Skeletal muscle cell (primary cell): ENCODE measurements at places on chromosomes 5 and 9.

DNA sequence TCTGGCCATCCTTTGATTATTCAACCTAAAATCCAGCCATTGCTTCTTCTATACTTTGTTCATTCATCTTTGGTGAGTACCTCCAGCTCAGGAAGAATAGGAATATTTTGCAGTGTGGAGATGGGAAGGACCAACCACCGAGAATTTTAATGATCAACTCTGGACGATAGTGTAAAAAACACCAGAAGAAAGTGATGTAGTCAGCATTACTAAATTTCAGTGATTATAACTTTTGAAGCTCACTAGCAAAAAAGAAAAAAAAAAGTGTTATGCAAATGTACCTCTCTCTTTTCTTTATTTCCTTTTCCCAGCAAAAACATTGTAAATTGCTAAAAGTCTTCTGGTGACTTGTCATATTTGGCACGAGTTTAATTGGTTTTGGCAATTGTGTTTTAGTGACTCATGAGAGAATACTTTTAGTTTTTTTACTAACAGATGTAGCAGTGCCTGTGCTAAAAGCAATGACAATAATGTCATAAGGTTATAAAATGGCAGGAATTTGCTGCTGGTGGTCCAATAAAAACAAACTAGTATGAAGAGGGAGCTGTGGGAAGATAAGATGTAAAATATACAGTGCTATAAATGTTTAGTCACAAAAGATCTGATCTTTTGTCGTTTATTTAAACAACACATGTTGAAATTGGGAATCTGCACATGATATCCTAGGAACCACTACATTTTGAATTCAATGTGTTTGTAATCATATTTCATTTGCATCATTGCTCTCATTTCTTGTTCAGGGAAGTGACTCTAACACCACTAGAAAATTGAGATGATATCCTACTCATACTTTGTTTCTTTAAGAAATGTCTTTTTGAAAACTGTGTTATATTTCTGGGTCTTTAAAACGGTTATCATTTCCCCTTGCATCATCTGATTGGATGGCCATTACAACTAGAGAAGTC is 81.3 kb upstream of the ERCC6L2 start:
- peak; percentile 93 for DNase-seq

DNA sequence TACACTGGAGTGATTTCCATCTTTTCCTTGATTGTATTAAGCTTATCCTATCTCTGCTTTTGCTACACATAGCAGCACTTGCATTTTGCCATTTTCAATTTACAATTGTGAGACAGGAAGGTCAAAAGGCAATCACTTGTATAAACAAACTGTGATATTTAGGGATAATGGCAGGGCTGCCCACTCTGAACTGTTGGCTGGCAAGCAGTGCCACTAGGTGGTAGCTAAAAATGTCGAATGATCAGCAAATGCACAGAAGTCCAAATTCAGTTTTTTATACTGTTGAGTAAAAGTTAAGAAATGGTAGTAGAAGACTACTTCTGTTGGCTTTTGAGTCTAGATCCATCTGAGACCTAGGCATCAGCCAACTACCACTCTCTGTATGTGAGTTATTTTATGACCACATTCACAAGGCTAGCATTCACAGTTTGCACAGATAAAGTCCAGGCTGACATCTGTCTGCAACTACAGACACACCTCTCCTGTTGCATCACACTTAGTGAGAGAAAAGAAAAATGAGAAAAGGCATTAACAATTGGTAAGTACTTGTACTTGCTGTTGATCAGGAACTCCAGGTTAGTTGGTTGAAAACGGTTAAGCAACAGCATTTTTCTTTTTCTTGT is 108.8 kb upstream of the ASTN2 start:
- DNase-seq, result no peak

DNA sequence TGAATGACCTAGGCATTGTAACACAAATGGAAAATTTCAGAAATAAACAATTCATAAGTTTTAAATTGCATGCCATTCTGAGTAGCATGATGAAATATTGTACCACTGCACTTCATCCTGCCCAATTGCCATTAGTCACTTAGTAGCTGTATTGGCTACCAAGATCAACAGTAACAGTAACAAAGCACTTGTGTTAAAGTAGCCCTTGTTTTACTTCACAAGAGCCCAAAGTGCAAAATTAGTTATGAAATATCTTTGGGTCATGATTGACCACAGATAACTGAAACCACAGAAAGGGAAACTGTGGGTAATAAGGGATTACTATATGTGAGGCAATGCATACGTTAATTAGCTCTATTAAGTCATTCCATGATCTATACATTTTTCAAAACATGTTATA is 33.3 kb upstream of the RORB start:
- no peak for DNase-seq

DNA sequence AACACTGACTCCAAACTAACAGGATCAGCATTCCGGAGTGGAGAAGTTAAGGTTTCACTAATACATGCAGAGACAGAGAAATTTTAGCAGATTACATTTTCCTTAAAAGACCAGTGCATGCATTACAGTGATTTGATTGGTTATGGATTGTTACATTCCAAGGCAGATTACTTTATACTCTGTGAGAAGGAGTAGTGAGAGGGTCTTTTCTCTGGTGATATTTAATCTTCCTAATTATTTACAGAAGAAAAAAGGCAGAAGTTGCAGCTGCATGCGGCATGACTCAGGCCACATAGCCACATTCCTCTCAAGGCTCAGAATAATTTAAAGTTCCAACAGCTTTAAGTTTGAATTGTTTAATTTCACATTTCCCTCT is 53.0 kb upstream of the PDZD2 start:
- DNase-seq, result no peak

- no peak for DNase-seq
Measured at GRCh38 chr9:78938821-78939220, 632.9 kb upstream of the TLE4 start.

DNA sequence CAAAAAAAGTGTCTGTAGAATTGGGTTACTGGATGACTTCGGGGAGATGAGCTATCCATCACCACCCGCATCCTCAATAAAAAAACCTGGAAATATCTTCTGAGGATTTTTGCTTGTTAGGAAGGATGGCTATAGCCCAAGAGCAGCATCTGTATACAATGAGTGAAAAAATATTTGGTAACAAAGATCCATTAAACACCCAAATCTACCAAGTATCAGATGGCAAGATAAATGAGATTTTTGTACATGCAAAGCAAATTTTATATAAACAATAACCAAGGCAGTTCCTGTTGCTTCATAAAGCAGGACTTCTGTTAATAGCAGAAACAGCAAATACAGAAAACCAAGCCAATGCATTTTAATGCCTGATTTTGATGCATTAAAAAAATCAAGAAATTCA is 166.6 kb downstream of the SLC28A3 start:
- no peak for DNase-seq
